B cell (primary cell): ENCODE measurements at places on chromosomes 2 and 18. TPM values are rescaled to one million over a fixed set of nuclear protein-coding genes. Genes with fewer than 3 reads are reported as not detected.

Gene SERPINB4
- not detected in 2 replicates for polyA plus RNA-seq

Gene FBXO15
- 1.6 and 2.1 TPM in 2 replicates for polyA plus RNA-seq

Gene GCKR
- polyA plus RNA-seq, result not detected in 2 replicates

Gene ZRANB3
- polyA plus RNA-seq, result 2.4 TPM in 2 replicates

Gene ZBTB7C
- polyA plus RNA-seq, result not detected in 2 replicates

Gene IL1RL1
- polyA plus RNA-seq, result not detected in 2 replicates

Gene DCDC2C
- not detected in 2 replicates for polyA plus RNA-seq

Gene STK39
- polyA plus RNA-seq, result 2.3 and 2.7 TPM in 2 replicates
